ENCODE measurements at places on chromosomes 2 and 18. TPM values are rescaled to one million over a fixed set of nuclear protein-coding genes. Genes with fewer than 3 reads are reported as not detected.

The ST8SIA3 gene
- total RNA-seq: 1.5 TPM

The PFN4 gene
- total RNA-seq: not detected

The ABCB11 gene
- 0.66 TPM for total RNA-seq

The ZDBF2 gene
- total RNA-seq: 10.1 TPM

The TXNDC2 gene
- not detected for total RNA-seq

The DHRS9 gene
- not detected for total RNA-seq

The CD207 gene
- not detected for total RNA-seq

The PPP1R7 gene
- 36.9 TPM for total RNA-seq

The FSHR gene
- total RNA-seq: not detected

The HEATR5B gene
- 11.6 TPM for total RNA-seq

The RAB6C gene
- not detected for total RNA-seq

The IL1R1 gene
- 0.04 TPM for total RNA-seq

The GPR45 gene
- total RNA-seq: not detected

The TUBA4B gene
- total RNA-seq: not detected

Data from H7 (cell line).